Activated CD4-positive, alpha-beta T cell treated with anti-CD3 and anti-CD28 coated beads, Interleukin-2, amount 10 ng/mL, durations not matched to agents 7 days and 5 days (primary cell): ENCODE measurements at places on chromosomes 4 and X.

DNA sequence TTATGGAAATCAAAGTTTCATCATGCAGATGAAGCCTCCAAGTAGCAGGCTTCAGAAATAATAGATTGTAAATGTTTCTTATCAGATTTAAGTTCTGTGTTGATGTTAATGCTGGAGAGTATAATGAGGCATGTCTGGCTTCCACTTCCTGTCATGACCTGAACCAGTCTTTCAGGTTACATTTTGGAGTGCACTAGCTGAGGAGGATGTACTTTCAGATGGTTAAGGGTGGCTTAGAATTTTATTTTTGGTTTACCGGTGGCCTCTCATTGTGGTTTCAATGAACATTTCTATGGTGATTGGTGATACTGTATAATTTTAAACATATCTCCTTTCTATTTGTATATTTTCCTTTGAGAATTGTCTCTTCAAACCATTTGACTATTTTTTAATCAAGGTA is 890.4 kb downstream of the SH3BGRL start:
- DNase-seq = no peak

DNA sequence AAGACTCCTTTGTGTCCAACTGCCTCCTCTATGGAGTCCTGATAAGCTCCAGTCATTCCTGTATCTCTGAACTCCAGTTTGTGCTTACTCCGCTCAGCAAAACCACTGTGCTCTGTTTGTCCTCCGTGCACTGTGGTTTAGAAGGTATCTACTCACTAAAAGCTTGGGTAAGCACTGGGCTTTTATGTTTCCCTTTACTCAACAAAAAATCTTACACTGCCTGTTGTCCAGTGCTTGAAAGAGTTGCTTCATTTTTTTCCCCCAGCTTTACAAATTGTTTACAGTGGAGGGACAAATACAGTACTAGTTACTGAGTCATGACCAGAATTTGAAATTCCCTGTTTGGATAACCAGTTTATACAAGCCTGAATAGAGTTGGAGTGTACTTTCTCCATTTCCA is 545.3 kb upstream of the FAT1 start:
- DNase-seq = no peak

GRCh38 chrX:13487731-13488505 is 81.5 kb upstream of the EGFL6 start:
- DNase-seq = peak; percentile 57

- no peak for DNase-seq
Observed at GRCh38 chrX:15418707-15419181, 34.5 kb upstream of the VEGFD start.

- no peak for DNase-seq
Observed at GRCh38 chr4:126267689-126268088, 952.9 kb downstream of the FAT4 start.

DNA sequence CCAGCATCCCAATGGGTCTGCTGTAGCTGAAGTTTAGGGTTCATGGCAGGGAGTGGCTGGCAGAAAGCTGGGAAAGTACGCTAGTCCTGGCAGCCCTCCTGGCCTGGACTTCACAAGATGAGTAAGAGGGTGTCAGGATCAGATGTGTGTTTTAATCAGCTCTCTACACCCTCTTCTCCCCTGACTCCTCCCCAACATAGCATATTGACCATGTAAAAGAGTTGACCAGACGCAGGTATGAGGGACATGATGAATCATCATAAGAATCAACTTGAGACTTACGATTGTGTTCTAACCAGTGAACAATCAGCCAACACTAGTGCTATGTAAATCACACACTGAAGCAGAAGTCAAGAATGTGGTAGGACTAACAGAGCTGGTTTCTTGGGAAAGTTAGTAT is 5.3 kb downstream of the SOWAHB start:
- DNase-seq = no peak

GRCh38 chrX:69293776-69294601 is 128.7 kb upstream of the PJA1 start:
- no peak for DNase-seq

DNA sequence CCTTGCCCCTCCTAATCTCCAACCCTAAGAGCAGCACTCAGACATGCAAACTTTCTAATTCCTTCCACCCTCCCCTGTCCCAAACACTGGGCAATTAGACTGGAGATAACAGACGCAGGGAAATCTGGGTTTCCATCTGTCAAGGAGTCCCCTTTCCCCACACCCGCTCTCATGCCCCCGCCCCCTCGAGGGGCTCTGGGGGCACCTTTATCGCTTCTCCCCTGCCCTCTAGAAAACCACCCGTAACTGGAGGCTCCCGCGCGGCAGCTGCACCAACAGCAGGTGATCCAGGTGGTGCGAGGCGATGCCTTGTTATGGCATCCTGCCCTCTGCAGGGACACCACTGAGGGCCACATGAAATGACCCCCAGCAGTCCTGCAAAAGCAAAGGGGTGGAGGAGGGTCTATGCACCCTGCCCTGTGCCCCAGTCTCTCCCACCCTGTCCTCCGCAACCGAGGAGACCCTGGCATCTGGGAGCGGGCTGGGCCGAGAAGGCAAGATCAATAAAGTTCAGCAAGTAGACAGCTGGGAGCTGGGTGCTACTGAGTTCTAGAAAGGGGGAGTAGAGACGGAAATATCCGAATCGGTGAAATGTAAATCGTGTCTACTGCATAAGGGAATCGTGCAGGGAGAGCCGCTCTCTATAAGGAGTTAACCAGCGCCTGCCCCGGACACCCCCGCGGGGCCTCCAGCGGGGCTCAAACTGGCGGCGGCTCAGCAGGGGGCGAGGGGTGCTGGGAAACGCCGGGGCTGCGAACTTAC is 1.6 kb downstream of the KCTD8 start:
- DNase-seq = no peak

DNA sequence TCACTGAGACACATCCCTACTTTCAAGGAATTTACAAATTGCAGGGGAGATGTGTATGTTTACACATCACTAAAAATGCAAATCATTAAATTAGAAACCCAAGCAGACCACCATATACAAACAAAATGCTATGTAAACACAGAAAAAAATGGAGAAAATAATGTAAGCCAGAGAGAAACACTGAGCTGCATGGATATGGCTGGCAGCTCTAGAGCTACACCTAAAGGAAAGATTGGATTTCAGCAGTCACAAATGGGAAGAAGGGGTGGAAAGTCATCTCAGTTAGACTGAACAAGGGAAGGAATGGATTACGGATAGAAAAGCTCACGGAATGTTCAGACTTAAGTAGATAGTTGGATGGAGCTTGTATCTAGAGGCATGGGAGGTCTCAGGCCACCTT is 186.3 kb downstream of the MOSPD2 start:
- no peak for DNase-seq

- no peak for DNase-seq
Observed at GRCh38 chr4:158211222-158211621, 936 bp downstream of the TMEM144 start.

DNA sequence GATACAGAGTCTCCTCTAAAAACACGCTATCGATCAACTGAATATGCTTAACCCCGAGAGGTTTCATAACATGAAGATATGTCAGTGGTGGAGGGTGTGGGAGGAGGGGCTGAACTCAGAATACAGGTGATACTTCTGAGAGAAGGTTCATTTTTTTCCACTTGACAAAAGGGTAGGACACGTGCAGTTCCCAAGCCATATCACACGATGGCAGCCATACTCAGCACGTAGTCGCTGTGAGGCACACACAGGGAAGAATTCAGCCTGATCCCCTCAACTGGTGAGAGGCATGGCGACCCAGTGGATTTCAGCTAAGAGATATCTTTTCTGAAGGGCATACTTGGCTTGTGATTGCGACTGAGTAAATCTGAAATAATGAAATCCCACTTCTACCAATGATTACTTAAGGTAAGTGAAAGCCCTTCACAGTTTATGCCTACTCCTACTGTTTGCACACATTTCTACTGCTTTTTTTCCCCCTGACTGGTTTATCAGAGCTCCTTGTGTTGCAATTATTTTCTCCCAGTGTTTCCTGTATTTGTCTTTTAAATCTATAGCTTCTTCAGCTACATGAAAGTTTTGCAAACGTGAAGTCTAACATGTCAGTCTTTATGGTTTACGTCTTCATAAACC is 133.1 kb downstream of the CORIN start:
- DNase-seq = peak; percentile 24

DNA sequence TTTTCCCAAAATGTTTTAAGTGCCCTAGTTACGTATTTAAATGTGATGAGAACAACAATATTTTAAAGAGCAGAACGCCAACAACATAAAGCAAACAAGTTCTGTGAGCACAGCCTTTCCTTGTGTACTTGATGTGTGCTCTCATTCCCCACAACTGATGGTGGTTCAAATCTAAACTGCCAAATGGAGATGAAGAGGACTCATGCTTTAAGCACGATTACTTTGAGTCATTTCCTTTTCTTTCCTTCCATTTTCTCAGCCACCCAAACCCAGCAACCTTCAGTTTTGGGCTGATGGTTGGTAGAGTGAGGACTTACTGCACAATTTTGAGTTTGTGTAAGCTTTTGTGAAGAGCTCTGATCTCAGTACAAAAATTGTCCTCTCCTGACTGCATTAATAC is 1.7 kb downstream of the NSD2 start:
- peak; percentile 49 for DNase-seq

DNA sequence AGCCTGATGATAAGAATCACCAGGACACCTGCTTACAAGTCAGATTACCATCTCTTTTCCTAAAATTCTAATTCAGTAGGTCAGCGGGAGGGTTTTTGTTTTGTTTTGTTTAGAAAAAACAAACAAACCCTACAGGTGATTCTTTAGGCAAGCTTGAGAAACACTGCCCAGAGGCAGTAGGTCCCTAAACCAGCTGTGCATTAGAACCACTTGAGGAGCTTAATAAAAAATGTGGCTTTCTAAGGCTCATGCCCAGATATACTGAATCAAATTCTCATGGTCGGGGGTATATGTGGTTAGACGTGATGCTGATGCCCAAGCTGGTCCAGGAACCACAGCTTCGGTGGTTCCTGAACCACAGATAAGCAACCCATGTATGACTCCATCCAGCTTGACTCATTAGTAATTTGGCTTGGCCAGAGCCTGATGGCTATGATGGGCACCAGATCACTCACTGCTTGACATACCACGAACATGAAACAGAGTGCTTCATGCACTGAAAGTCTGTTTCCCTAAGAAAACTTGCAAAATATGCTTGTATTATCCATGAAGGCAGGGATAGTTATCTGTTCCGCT is 338.1 kb upstream of the F9 start:
- no peak for DNase-seq

- DNase-seq = no peak
Observed at GRCh38 chr4:65502131-65502701, 168.1 kb downstream of the EPHA5 start.

DNA sequence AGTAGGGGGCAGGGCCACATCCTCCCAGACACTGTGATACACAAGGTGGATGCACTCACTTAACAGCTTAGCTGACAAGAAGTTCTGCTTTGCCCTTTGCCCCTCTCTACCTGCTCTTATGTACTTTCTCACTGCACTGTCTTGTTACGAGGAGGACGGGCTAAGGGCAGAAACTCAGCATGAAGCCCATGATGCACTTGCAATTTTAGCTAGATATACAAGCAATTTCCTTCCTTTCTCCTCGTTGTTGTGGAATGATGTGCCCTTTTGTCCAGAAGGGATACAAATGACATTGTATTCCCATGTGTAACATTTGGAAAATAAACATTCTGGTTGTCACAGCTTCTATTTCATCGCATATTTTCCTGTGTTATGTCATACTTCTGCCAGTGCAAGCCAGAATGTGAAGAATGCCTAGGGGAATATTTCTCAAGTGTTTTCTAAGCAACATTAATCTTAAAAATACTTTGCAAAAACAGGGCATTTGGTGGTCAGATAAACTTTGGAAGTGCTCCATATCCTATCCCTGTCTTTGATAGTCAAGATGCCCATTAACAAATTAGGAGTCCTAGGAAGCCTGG is 47.2 kb downstream of the MAOA start:
- no peak for DNase-seq

- DNase-seq = no peak
Observed at GRCh38 chr4:16607241-16608066, 291.0 kb downstream of the LDB2 start.

- no peak for DNase-seq
Observed at GRCh38 chr4:113050371-113050755, 910 bp downstream of the ANK2 start.

DNA sequence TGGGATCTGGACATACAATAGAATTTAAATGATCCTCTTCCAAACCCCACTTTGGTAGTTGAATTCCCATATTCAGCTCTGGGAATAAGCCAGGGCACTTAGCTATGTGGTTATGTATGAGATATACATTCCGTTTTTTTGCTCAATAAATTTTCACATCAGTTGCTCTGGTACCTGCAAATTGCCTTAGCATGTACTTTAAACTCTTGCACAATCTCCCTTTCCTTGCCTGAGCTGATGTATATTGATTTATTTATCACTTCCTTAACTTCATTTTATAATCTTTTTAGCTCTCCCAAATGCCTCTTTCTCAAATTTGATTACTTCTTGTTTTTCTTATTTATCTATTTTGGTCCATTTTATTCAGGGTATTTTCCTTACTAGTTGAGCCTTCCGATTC is 90.1 kb upstream of the AGA start:
- no peak for DNase-seq

DNA sequence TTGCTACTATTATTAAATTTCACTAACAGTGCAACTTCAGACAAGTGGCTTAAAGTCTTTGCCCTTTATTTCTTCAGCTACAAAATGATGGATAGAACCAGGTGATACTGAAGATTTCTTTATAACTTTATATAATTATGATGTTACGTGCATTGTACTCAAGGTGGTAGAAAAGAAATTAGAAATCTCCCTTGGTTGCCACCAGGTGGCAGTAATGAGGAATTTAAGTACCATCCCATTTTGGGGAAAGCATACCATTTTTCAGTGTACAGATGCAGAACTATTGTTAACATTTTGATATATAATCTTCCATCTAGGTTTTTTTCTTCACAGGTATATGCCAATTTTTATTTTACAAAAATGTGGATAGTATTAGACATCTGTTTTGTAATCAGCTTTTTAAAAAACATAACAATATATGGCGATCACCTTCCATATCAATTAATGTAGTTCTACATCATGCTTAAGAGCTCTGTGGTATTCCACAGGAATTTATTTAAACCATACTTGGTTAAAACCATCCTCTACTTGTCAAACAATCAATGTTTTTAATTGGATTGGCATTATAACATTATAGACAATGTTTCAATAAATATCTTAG is 37.7 kb upstream of the RAB33B start:
- peak; percentile 38 for DNase-seq

- DNase-seq = peak; percentile 14
Observed at GRCh38 chrX:155577682-155578081, 35.1 kb downstream of the TMLHE start.

- no peak for DNase-seq
Observed at GRCh38 chr4:184163813-184164212, 53.9 kb downstream of the ENPP6 start.

DNA sequence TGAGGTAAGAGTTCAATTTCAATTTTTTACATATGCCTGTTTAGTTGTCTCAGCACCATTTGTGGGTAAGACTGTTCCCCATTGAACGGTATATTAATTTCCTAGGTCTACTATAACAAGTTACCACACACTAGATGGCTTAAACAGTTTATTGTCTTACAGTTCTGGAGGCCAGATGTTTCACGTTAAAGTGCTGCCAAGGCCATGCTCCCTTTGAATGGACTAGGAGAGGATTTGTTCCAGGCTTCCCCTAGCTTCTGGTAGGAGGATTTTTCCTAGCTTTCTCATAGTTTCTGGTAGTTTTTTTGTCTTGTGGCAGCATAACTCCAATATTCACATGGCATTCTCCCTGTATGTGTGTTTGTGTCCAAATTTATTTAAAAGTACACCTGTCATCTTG is 149.3 kb upstream of the CYSLTR1 start:
- DNase-seq = no peak

- no peak for DNase-seq
Observed at GRCh38 chrX:109797311-109797975, 64.4 kb upstream of the ACSL4 start.
